ENCODE measurements at places on chromosomes 1 and 21.

- DNase-seq: no peak
Measured at GRCh38 chr1:228096416-228097332, 6.5 kb downstream of the C1orf35 start.

- peak; percentile 47 for DNase-seq
Measured at GRCh38 chr1:58781541-58782177, 2.2 kb downstream of the JUN start.

DNA sequence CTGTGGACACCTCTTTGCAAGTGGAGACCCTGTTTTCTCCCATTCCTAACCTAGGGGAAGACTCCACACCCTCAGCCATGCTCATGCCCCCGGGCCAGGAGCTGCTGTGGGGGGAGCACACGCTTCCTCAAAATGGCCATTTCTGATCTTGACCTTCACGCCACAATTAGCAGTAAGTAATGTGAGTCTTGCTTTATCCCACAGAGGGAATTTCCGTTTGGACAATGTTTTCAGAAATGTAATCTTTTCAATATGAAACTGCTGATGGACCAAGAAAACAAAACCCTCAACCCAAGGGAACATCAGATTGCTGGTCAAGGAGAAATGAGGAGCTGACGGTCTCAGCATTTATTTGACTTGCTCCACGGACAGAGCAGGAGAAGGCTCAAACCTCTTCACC, 8.3 kb upstream of the KCNE1 start:
- DNase-seq: no peak

- no peak for DNase-seq
Measured at GRCh38 chr1:203304391-203304918, 864 bp upstream of the BTG2 start.

- DNase-seq: no peak
Measured at GRCh38 chr21:26448751-26449150, 124.3 kb downstream of the CYYR1 start.

DNA sequence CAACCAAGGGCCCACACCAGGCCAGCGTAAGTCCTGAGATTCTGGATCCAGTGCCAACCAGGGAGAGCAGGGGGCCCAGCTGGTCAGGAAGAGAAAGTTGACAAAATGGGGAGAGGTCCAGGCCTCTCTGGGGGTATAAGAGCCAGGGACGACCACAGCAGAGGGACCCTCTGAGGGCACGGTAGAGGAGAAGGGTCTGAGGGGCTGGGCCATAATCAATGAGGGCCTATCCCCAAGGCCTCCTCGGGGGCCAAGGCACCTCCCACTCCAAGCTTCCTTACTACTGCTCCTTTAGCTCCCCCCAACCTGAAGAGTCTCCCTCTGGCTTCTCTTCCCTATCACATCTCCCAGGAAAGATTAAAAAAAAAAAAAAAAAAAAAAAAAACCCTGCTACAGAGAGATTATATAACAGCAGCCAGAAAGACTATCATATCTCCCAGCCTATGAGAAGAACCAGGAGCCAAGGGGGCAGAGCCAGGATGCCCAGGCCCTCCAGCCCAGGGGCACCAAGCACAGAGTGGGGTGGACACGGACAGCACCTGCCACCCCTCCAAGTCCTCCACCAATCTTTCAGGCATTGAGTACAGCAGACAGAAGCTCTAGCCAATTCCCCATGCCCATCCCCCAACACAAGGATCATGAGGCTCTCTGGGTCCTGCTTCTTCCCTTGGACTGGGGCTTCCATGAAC, 2.7 kb downstream of the MEF2D start:
- no peak for DNase-seq

DNA sequence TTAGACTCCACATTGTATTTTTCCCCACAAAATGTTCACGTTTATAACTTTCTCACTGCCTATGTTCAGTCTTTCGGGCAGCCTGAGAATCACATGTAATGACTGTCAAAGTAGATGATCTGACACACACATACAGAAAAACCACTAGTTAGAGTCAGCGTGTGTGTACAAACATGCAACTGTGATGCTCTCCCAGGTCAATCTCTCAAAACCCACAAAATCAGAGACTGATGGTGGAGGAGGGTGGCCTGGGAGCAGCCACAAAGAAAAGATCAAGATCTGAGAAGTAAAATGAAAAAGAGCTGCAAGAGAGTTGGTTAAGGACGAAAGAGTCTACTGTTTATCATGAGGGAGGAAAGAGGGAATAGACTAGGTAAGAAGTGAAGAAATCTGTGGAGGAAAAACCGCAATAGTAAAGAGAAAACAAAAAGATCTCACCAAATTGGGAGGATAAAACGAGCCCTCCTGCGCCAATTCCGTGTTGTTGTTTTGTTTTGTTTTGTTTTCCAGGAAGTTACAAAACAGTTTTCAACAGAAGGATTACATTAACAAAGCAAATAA, 2.3 kb downstream of the EGLN1 start:
- no peak for DNase-seq

DNA sequence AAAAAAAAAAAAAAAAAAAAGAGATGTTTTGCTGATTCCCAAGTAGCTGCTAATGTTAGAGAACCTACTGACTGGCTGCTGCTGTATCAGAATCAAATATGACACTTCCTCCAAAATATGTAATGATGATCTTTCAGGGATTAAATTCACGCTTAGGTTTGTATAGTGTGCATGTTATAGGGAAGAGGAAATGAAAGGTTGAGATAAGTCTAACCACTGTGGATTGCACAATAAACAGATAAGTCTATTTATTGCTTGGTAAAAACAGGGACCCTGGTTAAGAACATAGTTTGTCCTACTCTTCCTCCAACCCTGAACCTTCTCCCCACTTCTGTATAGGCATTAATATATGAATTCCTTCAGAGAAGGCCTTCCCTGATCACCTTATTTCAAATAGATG, 13.2 kb downstream of the RC3H1 start:
- DNase-seq: no peak

DNA sequence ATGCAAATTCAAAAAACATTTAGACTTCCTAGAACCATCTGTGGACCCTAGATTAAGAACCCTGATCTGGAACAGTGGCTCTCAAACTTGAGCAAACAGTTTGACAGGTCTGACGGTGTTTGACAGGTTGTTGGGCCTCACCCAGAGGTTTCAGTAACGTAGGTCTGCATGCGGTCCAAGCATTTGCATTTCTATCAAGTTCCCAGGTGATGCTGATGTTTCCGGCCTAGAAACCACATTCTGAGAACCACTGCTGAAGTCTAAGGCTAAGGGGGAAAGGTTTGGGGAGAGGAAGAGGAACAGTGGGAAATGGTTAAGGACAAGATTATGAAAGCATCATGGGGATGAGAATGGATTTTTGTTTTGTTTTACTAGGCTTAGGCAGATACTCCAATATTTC, 48.6 kb downstream of the MDM4 start:
- no peak for DNase-seq

GRCh38 chr1:164720440-164721227, 161.7 kb downstream of the PBX1 start:
- DNase-seq: no peak

DNA sequence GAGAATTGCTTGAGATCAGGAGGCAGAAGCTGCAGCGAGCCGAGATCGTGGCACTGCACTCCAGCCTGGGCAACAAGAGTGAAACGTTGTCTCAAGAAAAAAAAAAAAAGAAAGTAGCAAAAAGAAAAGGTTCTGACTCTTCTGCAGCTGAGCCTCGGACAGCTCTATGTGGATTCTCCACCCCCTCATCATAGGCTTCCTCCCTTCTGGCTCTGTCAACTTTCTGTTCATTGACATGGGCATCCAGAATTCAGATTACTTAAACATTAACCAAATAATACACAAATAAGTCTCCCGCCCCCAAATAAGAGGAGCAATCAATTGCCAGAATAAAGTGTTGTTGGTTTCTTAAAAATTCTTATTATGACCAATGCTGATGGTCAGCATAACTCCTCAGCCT, 10.0 kb downstream of the SUSD4 start:
- no peak for DNase-seq

GRCh38 chr1:77143529-77144121, 75.6 kb downstream of the PIGK start:
- DNase-seq: no peak

DNA sequence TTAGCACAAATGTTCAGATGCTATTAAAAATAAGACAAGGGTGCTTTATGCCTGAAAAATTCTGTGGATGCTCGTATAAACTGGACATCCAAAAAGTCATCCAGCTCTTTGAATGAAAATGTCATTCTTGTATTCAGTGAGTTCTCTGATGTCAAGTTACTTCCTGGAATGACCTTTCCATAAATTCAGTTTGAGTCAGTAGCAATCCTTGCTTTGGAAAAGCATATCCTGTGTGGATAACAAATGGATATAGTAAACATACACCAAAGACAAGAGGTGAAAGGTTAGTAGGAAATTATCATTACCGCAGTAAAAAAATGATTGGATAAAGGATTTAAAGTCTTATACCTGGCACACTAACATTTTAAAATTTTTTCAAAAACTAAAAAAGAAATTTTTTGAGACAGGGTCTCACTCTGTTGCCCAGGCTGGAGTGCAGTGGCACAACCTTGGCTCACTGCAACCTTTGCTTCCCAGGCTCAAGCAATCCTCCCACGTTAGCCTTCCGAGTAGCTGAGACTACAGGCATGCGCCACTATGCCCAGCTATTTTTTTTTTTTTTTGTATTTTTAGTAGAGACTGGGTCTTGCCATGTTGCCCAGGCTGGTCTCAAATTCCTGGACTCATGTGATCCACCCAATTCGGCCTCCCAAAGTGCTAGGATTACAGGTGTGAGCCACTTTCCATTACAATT, 10.8 kb upstream of the LAMC1 start:
- no peak for DNase-seq

Data from activated naive CD4-positive, alpha-beta T cell treated with Interleukin-2 at 50 U/mL for 16 hours (primary cell).